ENCODE measurements at places on chromosomes 5 and 9.

GRCh38 chr5:115409094-115409493 is 112.6 kb upstream of the CCDC112 start:
- H3K36me3 ChIP-seq, result no peaks in the 10 kb centered on the region
- no peaks in the 10 kb centered on the region for H3K4me1 ChIP-seq
- H3K27ac ChIP-seq, result no peak overlapping the region
- peaks cover 10% of the 10 kb centered on the region for H3K27me3 ChIP-seq

GRCh38 chr9:69379270-69379982 is 54.4 kb downstream of the ENTREP1 start:
- no peak for DNase-seq
- H3K4me3 ChIP-seq, result no peak overlapping the region
- no peak overlapping the region for H3K27ac ChIP-seq
- no peaks in the 10 kb centered on the region for H3K36me3 ChIP-seq
- peaks cover 2% of the 10 kb centered on the region for H3K27me3 ChIP-seq

DNA sequence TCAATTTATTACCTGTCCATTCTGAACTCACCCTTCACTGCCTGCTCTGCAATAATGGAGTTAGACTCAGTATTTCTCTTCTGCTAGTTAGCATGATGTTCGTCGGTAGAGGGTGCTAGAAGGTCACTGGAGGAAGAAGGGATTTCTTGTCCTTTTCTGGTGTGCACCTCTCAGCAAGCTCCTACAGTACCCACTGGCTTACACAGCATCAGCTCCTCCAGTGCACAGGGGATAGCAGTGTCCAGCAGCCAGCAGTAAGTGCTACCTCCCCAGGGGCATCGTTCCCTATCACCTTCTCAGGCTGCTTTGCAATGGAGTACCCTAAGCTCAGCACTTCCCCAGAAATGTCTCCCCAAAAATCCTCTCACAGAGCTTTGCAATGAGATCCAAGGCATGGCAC is 45.9 kb upstream of the APC start:
- peaks cover 2% of the 10 kb centered on the region for H3K4me1 ChIP-seq
- H3K36me3 ChIP-seq, result no peaks in the 10 kb centered on the region
- no peak overlapping the region for H3K4me3 ChIP-seq
- DNase-seq, result peak; percentile 76

DNA sequence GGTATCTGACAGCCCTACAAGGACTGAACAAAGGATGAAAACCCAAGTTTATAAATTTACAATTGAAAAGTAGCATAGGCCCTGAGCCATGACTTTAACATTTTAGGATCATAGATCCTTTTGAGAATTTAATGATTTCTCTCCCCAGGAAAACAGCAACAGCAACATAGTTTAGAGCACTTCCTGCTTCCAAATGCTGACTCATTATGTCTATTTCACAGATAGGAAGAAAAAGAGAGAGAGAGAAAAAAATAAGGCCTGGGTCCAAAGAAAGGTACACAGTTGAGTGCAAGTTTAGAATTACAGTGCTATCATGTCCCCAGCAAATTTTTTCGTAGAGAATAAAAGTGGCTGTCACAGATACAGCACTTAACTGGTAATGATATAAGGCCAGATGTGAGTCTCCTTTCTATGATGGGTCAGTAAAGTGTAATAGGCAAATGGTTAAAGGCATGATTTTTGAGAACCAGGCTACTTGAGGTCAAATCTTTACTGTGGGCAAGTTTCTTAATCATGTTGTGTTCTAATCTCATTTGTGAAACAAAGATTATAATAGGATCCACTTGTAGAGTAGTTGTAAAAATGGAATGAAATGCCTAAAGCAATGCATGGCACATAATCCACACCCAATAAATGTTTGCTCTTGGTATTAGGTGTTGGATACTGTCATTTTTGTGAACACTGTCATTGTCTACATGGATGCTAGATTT is 12.3 kb upstream of the PPP2R2B start:
- H3K4me3 ChIP-seq, result no peak overlapping the region
- no peak for DNase-seq
- peaks cover 7% of the 10 kb centered on the region for H3K4me1 ChIP-seq
- H3K27ac ChIP-seq, result no peak overlapping the region
- H3K27me3 ChIP-seq, result no peaks in the 10 kb centered on the region

- H3K4me3 ChIP-seq, result no peak overlapping the region
- H3K27me3 ChIP-seq, result peaks cover 41% of the 10 kb centered on the region
- peaks cover 10% of the 10 kb centered on the region for H3K4me1 ChIP-seq
- H3K27ac ChIP-seq, result no peak overlapping the region
Measured at GRCh38 chr5:175547842-175548241, 69.5 kb downstream of the SFXN1 start.

Measured in activated CD4-positive, alpha-beta T cell treated with anti-CD3 and anti-CD28 coated beads, Interleukin-2, amount 10 ng/mL, durations not matched to agents 24 days and 14 days (primary cell).